ENCODE measurements at places on chromosomes 1 and 21.

DNA sequence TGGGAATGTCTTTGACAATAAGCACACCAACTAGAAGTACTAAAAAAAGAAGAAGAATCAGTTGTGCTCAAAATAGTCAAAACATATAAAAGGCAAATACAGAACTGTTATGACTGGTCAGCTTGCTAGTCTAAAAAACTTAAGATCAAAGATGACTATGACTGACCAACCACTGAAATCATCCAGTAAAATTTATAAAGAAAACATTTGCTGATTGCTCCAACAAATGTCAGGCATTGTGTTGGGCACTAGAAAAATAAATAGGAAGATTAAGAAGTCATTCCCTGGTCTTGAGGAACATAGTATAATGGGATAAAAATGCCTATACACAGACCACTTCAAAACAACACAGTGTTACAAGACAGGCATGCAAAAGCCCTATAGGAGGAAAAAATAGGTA is 9.3 kb upstream of the ANGPTL3 start:
- no peak for DNase-seq

DNA sequence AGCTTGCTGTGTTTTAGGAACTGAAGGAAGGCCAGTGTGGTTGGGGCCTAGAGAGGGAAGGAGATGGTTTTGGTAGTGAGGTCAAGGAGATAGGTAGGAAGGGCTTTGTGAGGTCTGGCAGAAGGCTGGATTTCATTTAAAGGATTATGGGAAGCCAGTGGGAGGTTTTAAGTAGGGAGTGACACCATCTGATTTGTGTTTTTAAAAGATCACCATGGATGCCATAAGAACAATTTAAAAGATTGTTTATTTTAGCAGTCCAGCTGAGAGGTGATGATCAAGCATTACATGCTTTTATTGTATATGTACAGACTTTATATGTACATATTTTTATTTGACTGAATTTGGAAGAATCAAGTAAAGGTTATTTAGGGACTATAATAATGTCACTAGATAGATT is 26.4 kb downstream of the RGL1 start:
- DNase-seq: no peak

- no peak for DNase-seq
Observed at GRCh38 chr1:119713749-119714456, 2.2 kb downstream of the PHGDH start.

DNA sequence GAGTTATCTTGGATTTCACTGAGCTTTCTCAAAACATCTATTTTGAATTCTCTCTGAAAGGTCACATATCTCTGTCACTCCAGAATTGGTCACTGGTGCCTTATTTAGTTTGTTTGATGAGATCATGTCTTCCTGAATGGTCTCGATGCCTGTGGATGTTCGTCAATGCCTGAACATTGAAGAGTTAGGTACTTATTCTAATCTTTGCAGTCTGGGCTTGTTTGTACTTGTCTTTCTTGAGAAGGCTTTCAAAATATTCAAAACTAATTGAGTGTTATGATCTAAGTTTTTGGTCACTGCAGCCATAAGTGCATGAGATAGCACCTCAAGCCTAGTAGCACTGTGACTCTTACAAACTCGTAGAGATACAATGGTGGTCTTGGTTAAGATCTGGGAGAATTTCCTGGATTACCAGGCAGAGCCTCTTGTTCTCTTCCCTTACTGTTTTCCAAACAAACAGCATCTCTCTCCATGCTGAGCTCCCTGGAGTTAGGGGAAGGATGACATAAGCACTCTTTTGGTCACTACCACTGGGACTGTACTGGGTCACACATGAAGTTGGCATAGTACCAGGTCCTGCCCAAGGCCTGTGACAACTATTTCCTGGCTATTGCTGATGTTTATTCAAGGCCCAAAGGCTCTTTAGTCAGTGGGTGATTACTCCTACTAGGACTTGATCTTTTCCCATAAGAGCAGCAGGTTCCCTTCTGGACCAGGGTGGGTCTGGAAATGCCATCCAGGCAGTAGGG is 25.6 kb downstream of the SLC22A15 start:
- no peak for DNase-seq

DNA sequence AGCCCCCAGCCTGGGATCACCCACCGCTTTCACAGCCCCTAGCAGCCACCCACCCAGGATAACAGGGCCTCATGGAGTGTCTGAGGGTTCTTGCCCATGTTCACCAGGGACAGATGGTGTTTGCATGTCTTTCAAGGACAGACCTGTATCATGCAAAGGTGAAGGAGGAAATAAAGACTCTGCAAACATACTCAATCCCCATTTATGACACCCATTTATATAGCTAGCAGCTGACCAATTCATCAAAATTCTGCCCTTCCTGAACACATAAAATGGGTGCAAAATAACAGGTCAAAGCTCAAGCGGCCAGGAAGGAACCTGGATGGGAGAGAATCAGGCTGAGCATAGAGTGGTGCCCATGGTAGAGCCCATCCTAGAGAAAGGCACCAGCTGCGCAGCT is 32.8 kb upstream of the LYPD8 start:
- no peak for DNase-seq

DNA sequence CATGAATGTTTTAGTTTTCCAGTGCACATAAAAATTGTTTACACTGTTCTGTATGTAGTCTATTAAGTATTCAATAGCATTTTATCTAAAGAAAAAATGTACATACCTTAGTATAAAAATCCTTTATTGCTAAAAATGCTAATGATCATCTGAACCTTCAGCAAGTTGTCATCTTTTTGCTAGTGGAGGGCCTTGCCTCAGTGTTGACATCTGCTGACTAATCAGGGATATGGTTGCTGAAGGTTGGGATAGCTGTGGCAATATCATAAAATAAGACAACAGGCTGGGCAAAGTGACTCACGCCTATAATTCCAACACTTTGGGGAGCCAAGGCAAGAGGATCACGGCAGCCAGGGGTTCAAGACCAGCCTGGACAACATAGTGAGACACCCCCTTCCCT is 9.0 kb downstream of the DYNLT5 start:
- DNase-seq: no peak

GRCh38 chr1:223242971-223243370 is 99.9 kb upstream of the TLR5 start:
- no peak for DNase-seq

GRCh38 chr21:44948426-44949120 is 8.7 kb downstream of the SLX9 start:
- DNase-seq: no peak
